T-cell (primary cell): ENCODE measurements at places on chromosomes 4 and X. TPM values are rescaled to one million over a fixed set of nuclear protein-coding genes. Genes with fewer than 3 reads are reported as not detected.

GRCh38 chr4:121827853-121828252, 4.2 kb upstream of the CCNA2 start:
- H3K27ac ChIP-seq = no peak overlapping the region
- H3K36me3 ChIP-seq = peaks cover 9% of the 10 kb centered on the region
- DNase-seq = no peak
- H3K4me1 ChIP-seq = peaks cover 4% of the 10 kb centered on the region

SPANXD gene
- total RNA-seq = not detected

DNA sequence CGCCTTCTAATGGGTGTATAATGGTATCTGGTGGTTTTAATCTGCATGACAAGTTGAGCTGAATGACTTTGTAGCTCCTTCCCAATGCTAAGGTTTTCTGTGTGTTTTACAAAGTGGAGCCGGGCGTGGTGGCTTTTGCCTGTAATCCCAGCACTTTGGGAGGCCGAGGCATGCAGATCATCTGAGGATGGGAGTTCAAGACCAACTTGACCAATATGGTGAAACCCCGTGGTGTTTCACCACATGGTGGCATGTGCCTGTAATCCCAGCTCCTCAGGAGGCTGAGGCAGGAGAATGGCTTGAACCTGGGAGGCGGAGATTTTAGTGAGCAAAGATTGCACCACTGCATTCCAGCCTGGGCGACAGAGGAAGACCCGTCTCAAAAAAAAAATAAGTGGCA, 28.9 kb downstream of the ARFIP1 start:
- H3K4me1 ChIP-seq = no peaks in the 10 kb centered on the region
- DNase-seq = no peak
- no peak overlapping the region for H3K27ac ChIP-seq

FOXO4 gene
- total RNA-seq = 33.3 TPM
